HT-29 (cell line): ENCODE measurements at places on chromosomes 5 and 9. TPM values are rescaled to one million over a fixed set of nuclear protein-coding genes. Genes with fewer than 3 reads are reported as not detected.
A peak's percentile ranks its signal among the peaks of the same experiment; 100 is the strongest.

The HDHD3 gene
- total RNA-seq, result 73.3 and 78.1 TPM in 2 replicates

The AJM1 gene
- 9.0 and 9.4 TPM in 2 replicates for total RNA-seq

The TSLP gene
- not detected in 2 replicates for total RNA-seq

DNA sequence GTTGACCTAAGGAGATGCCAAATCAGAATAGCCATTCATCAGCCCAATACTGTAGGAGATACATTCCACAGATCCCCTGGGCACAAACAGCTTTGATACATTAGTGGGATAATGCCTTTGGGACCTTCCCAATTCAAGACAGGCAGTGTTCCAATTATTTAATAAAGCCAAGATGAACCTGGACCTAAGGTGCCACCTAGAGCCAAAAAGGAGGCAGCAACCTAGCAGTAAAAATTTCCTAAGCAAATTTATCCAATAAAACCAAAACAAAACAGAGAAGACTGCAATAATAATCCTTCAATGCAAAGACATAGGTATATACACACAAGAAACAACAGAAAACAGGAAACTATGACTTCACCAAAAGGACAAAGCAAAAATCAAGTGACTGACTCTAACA lies 253.0 kb downstream of the HINT1 start:
- DNase-seq, result peak; percentile 40

GRCh38 chr9:132367613-132368313 lies 13.0 kb upstream of the SETX start:
- no peak for DNase-seq

- no peak for DNase-seq
Measured at GRCh38 chr9:71761938-71762353, 6.4 kb downstream of the CEMIP2 start.

DNA sequence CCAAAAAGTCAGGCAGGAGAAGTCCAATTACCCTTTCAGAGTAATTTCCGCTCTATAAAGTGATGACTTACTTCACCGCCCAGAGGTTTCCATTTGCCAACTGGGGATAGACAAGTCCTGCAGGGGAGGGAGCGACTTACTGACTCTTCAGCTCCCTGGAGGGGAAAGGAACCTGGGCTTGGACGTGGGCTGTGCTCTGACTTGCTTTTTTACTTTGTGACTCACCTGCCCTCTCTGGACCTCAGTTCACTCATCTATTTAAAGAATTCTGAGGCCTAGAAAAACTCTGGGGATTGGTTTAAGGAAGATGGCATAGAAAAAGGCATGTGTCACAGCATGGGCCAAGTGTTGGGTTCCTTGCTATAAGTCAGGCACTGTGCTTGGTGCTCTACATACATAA lies 180.4 kb upstream of the TRIM32 start:
- DNase-seq, result no peak

The AQP7 gene
- 0.21 and 0.58 TPM in 2 replicates for total RNA-seq

DNA sequence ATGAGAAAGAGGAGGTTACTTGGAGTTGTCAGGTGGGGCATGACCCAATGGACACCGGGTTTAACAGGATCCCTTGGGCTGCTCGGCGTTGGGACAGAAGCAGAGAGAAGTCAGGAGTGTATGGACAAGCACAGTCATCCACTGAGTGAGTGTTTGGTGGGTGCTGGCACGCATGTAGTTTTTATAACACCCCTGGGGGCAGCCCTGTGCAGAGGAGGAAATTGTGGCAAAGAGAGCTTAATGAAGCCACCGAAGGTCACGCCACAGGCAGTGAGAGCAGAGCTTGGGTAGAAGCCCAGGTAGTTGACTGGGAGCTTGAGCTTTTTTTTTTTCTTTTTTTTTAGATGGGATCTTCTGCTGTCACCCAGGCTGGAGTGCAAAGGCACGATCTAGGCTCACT lies 43.2 kb upstream of the IER5L start:
- DNase-seq, result no peak

GRCh38 chr9:131417264-131418142 lies 23.6 kb downstream of the PRRC2B start:
- DNase-seq, result no peak

The FCN1 gene
- not detected in 2 replicates for total RNA-seq

The C9orf43 gene
- total RNA-seq, result 0.92 and 1.1 TPM in 2 replicates

- no peak for DNase-seq
Measured at GRCh38 chr5:169626779-169627178, 10.3 kb upstream of the DOCK2 start.

DNA sequence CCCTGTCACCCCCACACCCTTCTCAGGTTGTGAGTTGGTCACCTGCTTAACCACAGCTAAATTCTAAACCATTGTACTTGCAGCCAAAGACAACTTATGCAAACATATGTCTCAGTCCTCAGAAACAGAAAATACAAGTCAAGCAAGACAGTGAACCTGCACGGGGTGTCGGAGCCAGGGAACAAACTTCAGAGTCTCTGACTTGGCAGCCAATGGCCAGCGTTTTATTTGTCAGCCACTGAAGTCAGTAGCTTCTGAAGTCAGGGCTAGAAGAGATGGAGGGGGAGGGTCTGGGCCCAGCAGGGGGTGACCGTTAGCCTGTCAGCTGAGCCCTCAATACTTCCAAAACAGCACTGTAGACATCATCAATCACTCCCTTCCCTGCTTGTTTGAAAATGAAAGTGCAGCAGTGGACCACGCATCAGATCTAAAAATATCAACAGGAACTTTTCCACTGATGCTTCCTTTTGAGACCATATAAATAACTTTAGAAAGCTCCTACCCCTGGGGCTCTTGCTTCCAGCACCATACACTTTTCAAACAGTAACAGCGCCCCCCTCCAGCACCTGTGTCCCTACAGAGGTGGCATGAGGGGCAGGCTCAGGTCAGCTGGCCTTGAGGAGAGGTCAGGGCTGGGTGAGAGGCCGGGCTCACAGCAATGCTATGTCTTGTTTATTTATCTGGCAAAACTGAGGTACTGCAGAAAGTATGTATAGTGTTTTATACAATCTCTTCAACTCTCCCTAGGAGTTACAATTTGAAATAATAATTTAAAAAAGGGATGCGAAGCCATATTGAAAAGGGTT lies 142.5 kb downstream of the ACER2 start:
- no peak for DNase-seq

- no peak for DNase-seq
Measured at GRCh38 chr9:34777666-34778065, 67.7 kb upstream of the CCL21 start.

The CCDC171 gene
- 0.16 and 0.31 TPM in 2 replicates for total RNA-seq

GRCh38 chr5:56527174-56527573 lies 288.2 kb upstream of the MAP3K1 start:
- DNase-seq, result peak; percentile 54

DNA sequence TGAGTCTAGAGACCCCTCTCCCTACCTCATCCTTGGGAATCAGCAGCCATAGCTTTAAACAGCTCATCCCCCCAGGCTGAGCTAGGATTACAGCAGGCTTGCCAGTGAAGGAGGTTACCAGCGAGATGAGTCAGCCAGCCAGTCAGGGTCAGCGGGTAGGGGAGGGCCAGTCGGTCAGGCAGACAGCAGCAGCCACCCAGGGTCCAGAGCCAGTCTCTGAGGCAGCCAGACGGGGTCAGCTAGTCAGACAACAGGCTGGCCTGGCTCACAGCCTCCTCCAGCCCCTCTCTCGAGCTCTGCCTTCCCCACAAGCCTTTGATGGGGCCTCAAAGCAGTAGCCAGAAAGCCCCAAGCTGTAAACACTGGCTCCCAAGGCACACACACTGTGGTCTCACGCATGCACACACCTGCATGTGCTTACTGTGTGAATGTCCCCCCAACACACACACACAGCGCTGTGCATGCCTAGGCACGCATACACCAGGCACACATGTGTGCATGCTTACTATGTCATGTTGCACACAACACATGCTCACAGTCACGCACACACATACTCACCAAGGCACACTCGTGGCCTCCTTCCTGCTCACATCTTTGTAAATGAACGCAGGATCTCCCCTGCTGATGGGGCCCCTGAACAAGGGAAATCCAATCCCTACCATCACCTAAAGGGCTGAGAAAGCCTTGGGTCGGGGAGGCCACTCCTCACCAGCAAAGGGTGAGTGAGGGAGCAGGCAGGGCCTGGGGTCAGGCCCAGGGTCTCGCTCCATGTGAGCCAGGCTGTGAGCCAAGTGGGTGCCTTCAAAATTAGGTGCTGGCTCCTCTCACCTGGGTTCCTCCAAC lies 28.2 kb upstream of the CPLX2 start:
- DNase-seq, result no peak

- no peak for DNase-seq
Measured at GRCh38 chr5:116564756-116565490, 9.7 kb downstream of the SEMA6A start.

The HTR1A gene
- total RNA-seq, result not detected in 2 replicates

DNA sequence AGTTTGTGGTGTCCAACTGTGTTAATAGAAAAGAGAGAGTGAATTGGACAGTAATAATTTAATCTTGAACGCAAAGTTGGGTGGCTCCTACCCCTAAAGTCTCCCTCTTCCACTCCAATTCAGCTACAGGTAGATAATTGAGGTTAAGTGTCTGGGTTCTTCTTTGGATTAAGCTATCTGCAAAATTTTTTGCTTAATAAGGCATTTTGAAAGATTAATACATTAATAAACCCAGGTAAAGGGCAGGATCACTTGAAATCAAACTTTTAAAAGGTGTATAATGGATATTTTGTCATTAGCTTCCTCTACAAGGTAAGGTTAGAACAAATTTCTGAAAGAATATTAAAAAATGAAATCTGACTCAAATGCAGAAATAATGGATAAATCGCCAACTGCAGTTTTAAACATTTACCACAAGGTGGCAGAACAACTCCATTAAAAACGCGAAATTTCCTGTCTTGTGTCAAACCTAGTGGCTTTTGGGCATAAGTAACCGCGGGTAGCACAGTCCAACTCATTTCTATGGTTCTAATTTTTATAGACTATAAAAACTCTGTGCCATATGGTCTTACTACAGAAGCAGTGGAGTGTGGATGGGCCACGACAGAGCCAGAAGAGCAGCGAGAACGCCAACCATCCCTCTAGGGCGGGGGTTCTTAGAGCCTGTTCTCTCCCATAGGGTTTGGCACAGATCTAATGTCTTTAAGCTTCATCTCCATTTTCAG lies 276.5 kb downstream of the ARHGEF28 start:
- DNase-seq, result peak; percentile 90

DNA sequence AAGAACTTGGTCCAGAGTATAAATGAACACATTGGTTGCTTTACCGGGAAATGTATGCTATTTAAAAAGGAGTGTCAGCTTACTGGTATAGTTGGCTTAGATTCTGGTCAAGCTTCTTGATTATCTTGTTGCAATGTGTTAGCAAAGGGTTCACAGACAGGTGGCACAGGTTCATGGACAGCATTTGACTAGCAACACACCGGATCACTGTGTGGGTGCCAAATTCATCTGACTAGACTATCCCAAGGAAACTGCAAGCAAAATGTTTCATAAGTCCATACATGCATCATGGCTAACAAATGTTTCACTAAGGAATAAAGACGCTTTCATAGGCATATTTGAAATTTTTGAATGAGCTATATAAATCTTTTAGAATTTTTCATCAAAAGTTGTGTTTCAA lies 274.1 kb downstream of the PLK2 start:
- no peak for DNase-seq

- DNase-seq, result no peak
Measured at GRCh38 chr9:70551396-70551795, 136.9 kb upstream of the KLF9 start.

The CCL28 gene
- total RNA-seq, result 2.2 and 4.2 TPM in 2 replicates
